ENCODE measurements at places on chromosomes 1 and 21.

DNA sequence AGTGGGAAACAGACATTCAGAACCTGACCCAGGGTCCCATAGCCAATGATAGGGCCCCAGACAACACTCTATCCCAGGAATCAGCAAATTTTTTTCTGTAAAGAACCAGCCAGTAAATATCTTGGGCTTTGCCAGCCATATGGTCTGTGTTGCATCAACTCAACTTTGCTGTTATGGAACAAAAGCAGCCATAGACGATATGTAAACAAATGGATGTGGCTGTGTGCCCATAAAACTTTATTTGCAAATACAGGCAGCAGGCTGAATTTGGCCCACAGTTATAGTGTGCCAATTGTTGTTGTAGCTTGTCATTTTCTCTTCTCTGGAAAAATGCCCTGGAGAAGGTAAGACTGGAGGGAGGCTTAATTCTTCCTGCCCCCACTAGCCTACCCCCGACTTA, 431.1 kb upstream of the VAMP3 start:
- no peak for DNase-seq

GRCh38 chr1:200969726-200970561, 53.6 kb downstream of the KIF21B start:
- DNase-seq: no peak

GRCh38 chr1:209227941-209228340, 355.6 kb upstream of the CAMK1G start:
- DNase-seq: no peak

DNA sequence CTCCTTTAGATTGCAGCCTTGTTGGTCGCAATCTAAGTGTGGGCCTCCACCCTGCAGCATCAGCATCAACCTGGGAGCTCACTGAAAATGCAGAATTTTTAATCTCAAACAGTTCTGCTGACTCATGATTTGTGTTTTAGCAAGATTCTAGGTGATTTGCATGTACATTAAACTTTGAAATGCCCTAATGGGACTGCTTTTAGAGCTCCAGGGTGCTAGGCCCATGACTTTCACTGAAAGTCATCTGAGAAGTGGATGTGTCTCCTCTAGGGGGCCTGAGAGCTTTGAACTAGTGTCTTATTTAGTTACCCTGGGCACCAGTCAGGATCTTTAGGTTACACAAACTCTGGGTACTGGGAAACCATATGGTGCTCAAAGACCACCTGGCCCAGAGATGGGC, 9.0 kb downstream of the TRIM67 start:
- DNase-seq: no peak

GRCh38 chr1:48932366-48932765, 155.7 kb upstream of the BEND5 start:
- DNase-seq: no peak

- no peak for DNase-seq
Measured at GRCh38 chr1:20377516-20378270, 87.0 kb downstream of the VWA5B1 start.

- no peak for DNase-seq
Measured at GRCh38 chr21:44955141-44955797, 15.4 kb downstream of the SLX9 start.

GRCh38 chr1:23574265-23574754, 15.0 kb upstream of the ID3 start:
- DNase-seq: no peak

DNA sequence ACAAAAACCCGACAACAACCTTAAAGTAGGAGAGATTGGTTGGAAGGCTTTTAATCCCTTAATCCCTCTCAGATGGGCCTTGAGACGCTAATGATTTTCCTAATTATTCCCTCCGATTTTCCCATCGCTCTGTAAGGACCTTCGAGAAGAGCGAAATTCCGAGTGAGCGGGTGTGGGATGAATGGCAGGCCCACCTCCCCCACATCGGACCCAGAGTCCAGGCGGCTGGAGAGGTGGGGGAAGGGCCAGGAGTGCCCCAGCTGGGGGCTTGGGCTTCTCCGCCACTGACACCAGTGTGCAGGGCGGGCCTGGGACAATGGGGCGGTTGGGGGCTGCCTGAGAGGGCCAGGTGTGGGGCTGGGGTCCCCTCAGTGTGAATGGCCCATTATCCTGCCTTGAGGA, 23.4 kb downstream of the RHBG start:
- no peak for DNase-seq

Data from T-helper 22 cell (primary cell).